SW 1271 (cell line): ENCODE measurements at places on chromosomes 1 and 21.

DNA sequence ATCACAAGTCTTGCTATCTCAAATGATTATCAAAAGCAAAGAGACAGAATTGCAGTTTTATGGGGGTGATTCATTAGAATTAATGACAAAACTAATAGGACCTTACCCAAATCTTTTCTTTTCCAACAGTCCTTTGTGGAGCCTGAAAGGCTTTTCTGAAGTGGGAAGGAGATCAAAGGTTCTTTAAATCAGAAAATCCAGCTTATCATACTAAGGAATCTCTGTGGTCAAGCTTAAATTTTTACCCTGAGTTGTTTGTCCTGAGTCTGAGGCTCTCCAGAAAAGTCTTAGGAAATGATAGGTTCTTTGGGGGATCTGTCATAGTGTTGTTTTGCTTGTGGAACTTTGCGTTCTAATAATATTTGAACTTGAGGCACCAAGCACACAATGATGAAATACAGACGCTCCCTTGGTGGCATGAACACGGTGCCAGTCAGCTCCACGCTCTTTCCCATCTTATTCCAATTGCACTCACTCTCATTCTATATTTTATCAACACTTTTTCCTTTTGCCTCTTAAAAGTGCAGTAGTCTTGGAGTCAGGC is 38.0 kb upstream of the COL24A1 start:
- no peak for DNase-seq

- DNase-seq = no peak
Measured at GRCh38 chr1:205767248-205767647, 8.0 kb downstream of the RAB29 start.

GRCh38 chr1:161187311-161187710 is 10.0 kb upstream of the B4GALT3 start:
- no peak for DNase-seq

- DNase-seq = no peak
Measured at GRCh38 chr1:163674236-163674635, 352.5 kb downstream of the NUF2 start.

DNA sequence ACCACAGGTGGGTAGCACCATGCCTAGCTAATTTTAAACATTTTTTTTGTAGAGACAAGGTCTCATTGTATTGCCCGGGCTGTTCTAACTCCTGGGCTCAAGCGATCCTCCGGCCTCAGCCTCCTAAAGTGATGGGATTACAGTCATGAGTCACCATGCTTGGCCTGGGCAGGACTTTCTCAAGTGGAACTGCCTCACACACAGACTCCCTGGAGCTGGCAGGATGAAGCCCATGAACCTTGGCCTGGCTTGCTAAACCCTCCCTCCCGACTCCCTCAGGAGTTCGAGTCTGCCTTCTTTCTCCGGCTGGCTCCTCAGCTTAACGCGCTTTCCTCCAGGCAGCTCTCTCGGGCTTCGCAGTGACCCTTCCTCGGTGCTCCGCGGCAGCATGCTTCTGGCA is 7.7 kb upstream of the ECE1 start:
- no peak for DNase-seq
